ENCODE measurements at places on chromosomes 12 and 14.

DNA sequence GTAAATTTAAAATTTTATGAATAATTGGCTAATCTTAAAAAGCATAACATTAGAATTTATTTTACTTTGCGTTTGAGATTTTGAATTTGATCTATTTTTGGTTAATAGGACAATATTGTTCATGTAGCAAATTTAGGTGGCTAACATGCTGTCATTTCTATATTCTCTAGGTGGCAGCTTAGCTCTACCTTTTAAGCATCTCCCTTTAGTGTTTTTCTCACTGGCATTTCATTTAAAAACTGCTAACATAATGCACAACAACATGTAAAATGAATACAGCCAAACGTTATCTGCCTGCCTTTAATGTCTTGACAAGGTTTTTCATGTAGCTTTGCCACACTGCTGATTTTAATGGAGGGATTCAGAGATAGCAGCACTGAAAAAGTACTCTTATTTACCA is 272.4 kb upstream of the FBXO33 start:
- DNase-seq, result no peak

DNA sequence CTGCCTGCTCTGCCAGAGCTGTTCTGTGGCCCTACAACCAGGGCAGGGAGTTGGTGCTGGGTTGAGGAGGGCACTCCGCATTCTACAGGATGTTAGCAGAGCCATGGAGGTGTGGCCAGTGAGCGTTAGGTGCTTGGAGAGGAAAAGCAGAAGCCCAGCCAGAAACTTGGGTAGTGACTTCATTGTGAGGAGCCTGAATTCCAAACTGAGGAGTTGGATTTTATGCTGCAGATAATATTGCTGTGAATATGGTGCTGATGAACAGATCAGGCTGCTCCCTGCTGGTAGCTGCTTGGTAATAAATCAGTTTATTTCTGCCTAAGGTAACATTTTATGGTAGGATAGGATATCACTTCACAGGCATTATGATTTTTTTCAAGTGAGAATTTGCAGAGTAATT is 7.1 kb upstream of the CCDC175 start:
- no peak for DNase-seq

GRCh38 chr14:70954068-70954467 is 46.8 kb downstream of the PCNX1 start:
- no peak for DNase-seq

GRCh38 chr12:43062201-43062895 is 472.8 kb upstream of the PRICKLE1 start:
- no peak for DNase-seq

DNA sequence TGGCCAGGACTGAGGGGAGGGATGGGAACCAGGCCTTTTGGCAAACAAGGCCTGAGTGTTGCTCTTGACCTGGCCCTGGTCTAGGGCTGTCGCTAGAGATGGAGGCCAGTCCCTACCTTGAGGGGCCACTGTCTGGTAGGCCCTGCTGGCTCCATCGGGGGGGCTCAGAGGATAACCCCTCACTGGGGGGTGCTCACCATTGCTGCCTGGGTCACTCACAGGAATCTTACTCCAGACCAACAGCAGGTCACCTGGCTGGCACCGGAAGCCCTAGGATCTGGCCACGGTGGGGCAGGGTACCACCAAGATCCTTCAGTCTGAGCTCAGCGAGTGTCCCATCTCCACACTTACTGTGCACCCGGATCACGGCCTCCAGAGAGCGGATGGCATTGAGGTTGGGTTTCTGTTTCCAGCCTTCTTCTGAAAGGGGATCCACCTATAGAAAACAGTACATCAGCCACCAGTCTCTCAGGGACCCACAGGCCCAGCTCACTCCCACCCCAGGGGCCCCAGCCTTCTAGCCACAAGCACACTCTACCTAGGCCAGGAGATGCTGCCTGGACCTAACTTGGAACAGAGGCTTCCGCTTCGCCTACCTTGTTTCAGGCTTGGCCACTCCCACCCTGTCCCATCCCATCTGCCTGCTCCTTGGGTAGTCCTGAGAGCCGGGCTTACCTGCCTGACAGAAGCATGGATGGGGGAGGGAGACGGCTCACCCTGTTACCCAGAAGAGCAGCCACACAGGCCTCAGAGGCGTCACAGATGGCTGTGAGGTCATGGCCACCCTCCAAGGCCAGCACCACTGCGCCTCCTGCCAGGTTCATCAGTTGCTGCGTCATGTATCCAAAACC is 12.2 kb downstream of the SLC48A1 start:
- no peak for DNase-seq

- DNase-seq, result peak; percentile 72
Observed at GRCh38 chr14:102496958-102497744, 12.4 kb downstream of the ANKRD9 start.

DNA sequence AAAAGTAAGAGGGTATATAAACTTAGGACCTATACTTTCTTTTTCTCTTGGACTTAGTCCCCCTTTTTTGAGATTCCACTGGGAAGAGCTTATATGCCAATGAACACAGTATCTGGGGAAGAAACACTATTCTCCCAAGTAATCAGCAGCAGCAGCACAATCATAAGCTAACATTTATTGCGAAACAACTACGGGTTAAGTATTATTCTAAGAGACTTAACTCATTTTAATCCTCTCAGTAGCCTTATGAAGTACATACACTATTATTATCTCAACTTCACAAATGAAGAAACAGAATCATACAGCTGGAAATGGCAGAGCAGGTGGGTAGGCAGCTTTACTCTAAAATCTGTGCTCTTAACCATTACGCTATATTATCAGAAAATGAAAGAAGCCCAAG is 27.9 kb downstream of the BAZ2A start:
- no peak for DNase-seq

DNA sequence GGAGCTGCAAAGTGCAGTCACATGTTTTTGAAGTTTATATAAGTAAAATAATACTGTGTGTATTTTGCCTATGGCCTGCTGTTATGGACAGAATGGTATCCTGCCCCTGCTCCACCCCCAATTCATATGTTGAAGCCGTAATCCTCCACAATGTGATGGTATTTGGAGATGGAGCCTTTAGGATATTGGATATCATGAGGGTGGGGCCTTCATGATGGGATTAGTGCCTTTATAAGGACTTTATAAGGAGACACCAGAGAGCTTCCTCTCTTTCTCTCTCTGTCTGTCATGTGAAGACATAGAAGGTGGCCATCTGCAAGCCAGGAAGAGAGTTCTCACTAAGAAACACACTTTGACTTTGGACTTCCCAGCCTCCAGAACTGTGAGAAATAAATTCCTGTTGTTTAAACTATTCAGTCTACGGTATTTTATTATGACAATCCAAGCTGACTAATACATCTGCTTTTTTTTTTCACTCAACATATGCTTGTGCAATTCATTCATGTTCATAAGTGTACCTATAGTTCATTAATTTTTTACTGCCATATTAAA is 3.1 kb upstream of the CHPT1 start:
- no peak for DNase-seq

- DNase-seq, result no peak
Observed at GRCh38 chr12:6547987-6548386, 7.9 kb downstream of the IFFO1 start.

GRCh38 chr12:96510306-96510764 is 21.0 kb downstream of the CFAP54 start:
- DNase-seq, result no peak

- no peak for DNase-seq
Observed at GRCh38 chr14:89327771-89328212, 89.2 kb downstream of the FOXN3 start.

GRCh38 chr14:36605506-36605857 is 23.1 kb upstream of the NKX2-8 start:
- DNase-seq, result no peak

- no peak for DNase-seq
Observed at GRCh38 chr12:106791531-106791930, 17.0 kb downstream of the RIC8B start.

DNA sequence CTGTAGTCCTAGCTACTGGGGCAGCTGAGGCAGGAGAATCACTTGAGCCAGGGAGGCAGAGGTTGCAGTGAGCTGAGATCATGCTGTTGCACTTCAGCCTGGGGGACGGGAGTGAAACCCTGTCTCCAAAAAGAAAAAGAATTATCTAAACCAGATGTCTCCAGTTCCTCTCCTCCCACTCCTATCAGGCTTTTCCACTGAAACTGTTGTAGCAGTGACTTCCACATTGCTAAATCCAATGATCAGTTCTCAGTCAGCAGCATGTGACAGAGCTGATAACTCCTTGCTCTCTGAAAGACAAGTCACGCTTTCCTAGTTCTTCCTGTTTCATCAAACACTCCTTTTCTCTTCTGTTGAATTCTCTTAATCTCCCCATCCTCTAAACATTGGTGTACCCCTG is 8.6 kb downstream of the SLC38A6 start:
- no peak for DNase-seq

DNA sequence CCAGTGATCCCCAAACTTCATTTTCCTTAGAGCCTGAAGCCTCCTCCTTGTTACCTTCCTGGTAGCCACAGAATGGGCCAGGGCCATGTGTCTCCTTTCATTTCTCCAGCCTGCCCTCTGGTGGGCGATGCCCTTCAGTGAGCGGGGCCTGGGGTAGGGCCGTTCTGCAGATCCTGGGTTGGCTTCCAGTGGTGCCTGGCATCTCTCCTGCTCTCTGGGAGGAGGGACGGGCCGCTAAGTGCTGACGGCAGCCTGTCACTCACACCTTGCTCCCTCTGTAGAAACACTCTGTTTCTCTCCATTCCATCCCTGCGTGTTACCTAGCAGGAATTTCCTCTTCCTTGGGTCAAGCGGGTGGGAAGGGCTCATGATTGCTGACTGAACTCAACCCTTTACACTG is 232.1 kb downstream of the CACNA1C start:
- peak; percentile 63 for DNase-seq

DNA sequence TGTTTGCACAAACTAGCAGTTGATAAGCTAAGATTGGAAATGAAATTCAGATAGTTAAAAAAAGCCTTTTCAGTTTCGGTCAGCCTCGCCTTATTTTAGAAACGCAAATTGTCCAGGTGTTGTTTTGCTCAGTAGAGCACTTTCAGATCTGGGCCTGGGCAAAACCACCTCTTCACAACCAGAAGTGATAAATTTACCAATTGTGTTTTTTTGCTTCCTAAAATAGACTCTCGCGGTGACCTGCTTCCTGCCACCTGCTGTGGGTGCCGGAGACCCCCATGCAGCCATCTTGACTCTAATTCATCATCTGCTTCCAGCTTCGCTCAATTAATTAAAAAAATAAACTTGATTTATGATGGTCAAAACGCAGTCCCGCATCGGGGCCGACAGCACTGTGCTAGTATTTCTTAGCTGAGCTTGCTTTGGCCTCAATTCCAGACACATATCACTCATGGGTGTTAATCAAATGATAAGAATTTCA is 335.6 kb downstream of the TMEM121 start:
- DNase-seq, result no peak

GRCh38 chr14:32381869-32382268 is 52.8 kb downstream of the AKAP6 start:
- DNase-seq, result no peak

GRCh38 chr12:53543539-53543938 is 36.3 kb upstream of the NPFF start:
- peak; percentile 35 for DNase-seq

GRCh38 chr12:19251481-19252132 is 122.1 kb downstream of the PLEKHA5 start:
- DNase-seq, result no peak

DNA sequence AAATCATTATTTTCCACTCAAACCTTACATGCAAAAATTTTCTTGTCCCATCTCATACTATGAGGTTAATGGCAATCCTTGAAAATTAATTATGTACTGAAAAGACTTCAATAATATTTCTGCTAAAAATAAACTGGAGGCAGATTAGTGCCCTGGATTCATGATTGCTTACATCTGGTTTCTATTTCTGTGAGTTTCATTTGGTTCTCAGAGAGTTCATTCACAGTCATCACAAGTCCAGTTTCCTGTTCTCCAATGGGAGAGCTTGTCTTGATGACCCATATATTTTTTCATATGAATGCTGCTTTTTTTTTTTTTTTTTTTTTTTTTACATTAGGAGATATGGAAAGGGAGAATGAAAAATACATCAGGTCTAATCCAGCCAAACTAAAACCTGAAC is 6.6 kb upstream of the PTHLH start:
- no peak for DNase-seq

Measured in liver (tissue), 10 donors.